ENCODE measurements at places on chromosomes 13 and 19. TPM values are rescaled to one million over a fixed set of nuclear protein-coding genes. Genes with fewer than 3 reads are reported as not detected.

HS6ST3 gene
- polyA plus RNA-seq = 0.34 TPM

LILRB5 gene
- 13.5 TPM for polyA plus RNA-seq

ZNF99 gene
- polyA plus RNA-seq = not detected

CXCL17 gene
- polyA plus RNA-seq = 2.1 TPM

ZNF470 gene
- 4.3 TPM for polyA plus RNA-seq

KLK2 gene
- not detected for polyA plus RNA-seq

RAB20 gene
- 31.2 TPM for polyA plus RNA-seq

COX7A1 gene
- 25.9 TPM for polyA plus RNA-seq

PLPP2 gene
- polyA plus RNA-seq = 19.2 TPM

ZNF526 gene
- 2.9 TPM for polyA plus RNA-seq

SACS gene
- polyA plus RNA-seq = 1.7 TPM

KLHL1 gene
- polyA plus RNA-seq = not detected

ZNF575 gene
- 1.8 TPM for polyA plus RNA-seq

ACP5 gene
- 19.6 TPM for polyA plus RNA-seq

ZNF610 gene
- 1.0 TPM for polyA plus RNA-seq

ZNF675 gene
- polyA plus RNA-seq = 5.7 TPM

ZNF229 gene
- polyA plus RNA-seq = 1.1 TPM

PABPC3 gene
- polyA plus RNA-seq = 0.22 TPM

BRSK1 gene
- polyA plus RNA-seq = 0.79 TPM

RGS9BP gene
- 0.03 TPM for polyA plus RNA-seq

PPP1R13L gene
- polyA plus RNA-seq = 14.5 TPM

TMEM59L gene
- polyA plus RNA-seq = 2.0 TPM

ZNF480 gene
- 3.4 TPM for polyA plus RNA-seq

LILRA2 gene
- polyA plus RNA-seq = 7.9 TPM

ZNF552 gene
- 3.4 TPM for polyA plus RNA-seq

EFNB2 gene
- 3.9 TPM for polyA plus RNA-seq

PROZ gene
- polyA plus RNA-seq = not detected

METTL21C gene
- polyA plus RNA-seq = not detected

FCGBP gene
- 2.5 TPM for polyA plus RNA-seq

PGLYRP2 gene
- not detected for polyA plus RNA-seq

HPN gene
- polyA plus RNA-seq = 1.5 TPM

RUBCNL gene
- polyA plus RNA-seq = 0.35 TPM

CGB1 gene
- not detected for polyA plus RNA-seq

PRTN3 gene
- 2.8 TPM for polyA plus RNA-seq

NUFIP1 gene
- polyA plus RNA-seq = 3.1 TPM

KLF5 gene
- 3.3 TPM for polyA plus RNA-seq

HMG20B gene
- 65.1 TPM for polyA plus RNA-seq

C19orf44 gene
- polyA plus RNA-seq = 2.4 TPM

ZNF284 gene
- 0.16 TPM for polyA plus RNA-seq

ZNF132 gene
- polyA plus RNA-seq = 1.0 TPM

FFAR3 gene
- polyA plus RNA-seq = 1.8 TPM

RFXAP gene
- polyA plus RNA-seq = 2.8 TPM

CYP2S1 gene
- 5.1 TPM for polyA plus RNA-seq

DBP gene
- polyA plus RNA-seq = 10.9 TPM

ZNF90 gene
- 0.48 TPM for polyA plus RNA-seq

CIC gene
- polyA plus RNA-seq = 49.1 TPM

APC2 gene
- polyA plus RNA-seq = not detected
